Activated CD8-positive, alpha-beta memory T cell treated with anti-CD3 and anti-CD28 coated beads, Interleukin-2, amount 10 ng/mL, durations not matched to agents 7 days and 5 days (primary cell): ENCODE measurements at places on chromosomes 3 and 15. TPM values are rescaled to one million over a fixed set of nuclear protein-coding genes. Genes with fewer than 3 reads are reported as not detected.
A peak's percentile ranks its signal among the peaks of the same experiment; 100 is the strongest.

GRCh38 chr15:92958105-92958504 lies 58.0 kb downstream of the CHD2 start:
- peak; percentile 70 for DNase-seq

Gene VPS13C
- 88.8 TPM for total RNA-seq

DNA sequence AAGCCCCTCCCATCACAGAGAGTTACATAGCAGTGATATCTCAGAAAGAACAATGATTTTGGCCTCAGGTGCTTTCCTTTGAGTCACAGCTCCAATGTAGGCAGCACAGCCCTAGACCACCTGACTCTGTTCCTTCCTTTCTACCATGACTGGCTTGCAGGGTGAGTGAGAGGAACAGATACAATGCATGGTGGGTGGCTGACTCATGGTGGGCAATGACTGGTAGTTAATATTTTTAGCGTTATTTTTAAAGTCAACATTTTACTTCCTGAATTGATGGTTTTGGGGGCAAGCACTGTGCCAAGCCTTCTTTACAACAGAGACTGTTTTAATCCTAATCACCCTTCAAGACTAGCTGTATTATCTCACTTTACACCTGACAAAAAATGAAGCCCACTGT lies 32.8 kb upstream of the ST3GAL6 start:
- no peak for DNase-seq

DNA sequence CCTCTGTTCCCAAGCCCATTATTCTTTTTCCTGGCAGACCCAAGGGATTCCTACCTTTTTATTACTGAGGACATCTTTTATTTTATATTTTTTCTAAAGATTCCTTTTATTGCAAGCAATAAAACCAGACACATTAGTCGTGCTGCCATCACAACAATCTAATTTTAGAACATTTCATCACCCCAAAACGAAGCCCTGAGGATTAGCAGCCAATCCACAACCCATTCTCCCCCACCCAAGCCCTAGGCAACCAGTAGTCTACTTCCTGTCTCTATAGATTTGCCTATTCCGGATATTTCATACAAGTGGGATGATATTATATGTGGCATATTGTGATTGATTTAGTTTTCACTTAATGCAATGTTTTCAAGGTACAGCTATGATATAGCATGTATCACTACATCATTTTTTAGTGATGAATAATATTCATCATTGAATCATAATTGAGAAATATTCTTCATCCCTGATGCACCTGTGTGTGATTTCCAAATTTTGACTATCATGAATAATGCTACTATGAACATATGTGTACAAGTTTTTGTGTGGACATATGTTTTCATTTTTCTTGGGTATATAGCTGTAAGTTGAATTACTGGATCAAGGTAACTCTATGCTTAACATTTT lies 65.7 kb downstream of the IL1RAP start:
- DNase-seq = no peak

Gene GOLGA8S
- total RNA-seq = 0.49 TPM

DNA sequence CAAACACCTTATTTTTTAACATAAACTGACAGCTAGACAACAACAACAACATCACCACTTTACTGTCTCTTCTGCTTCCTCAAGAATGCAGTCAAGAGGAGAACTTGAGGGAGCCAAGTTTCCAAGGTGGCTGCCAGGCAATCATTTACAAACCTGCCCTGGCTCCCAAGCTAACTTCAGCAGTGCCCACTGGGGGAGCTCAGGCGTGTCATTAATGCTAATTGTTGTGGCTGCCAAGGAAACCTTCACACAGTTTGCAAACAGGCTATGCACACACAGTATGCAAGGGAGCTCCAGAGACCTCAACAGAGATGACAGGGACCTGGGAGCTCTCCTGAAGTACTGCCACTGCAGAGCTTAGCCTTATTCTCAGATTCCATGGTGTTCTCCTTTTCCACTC lies 2.1 kb downstream of the DZIP1L start:
- no peak for DNase-seq

Gene PPP1R14D
- not detected for total RNA-seq

Gene ADPRH
- 6.1 TPM for total RNA-seq

Gene NBEAL2
- 164 TPM for total RNA-seq
